ENCODE measurements at places on chromosomes 6 and 20.

- DNase-seq, result no peak
These were observed 756.1 kb upstream of the EPHA7 start for GRCh38 chr6:94175465-94175864.

GRCh38 chr6:41011673-41012072 is 27.3 kb downstream of the UNC5CL start:
- no peak for DNase-seq

DNA sequence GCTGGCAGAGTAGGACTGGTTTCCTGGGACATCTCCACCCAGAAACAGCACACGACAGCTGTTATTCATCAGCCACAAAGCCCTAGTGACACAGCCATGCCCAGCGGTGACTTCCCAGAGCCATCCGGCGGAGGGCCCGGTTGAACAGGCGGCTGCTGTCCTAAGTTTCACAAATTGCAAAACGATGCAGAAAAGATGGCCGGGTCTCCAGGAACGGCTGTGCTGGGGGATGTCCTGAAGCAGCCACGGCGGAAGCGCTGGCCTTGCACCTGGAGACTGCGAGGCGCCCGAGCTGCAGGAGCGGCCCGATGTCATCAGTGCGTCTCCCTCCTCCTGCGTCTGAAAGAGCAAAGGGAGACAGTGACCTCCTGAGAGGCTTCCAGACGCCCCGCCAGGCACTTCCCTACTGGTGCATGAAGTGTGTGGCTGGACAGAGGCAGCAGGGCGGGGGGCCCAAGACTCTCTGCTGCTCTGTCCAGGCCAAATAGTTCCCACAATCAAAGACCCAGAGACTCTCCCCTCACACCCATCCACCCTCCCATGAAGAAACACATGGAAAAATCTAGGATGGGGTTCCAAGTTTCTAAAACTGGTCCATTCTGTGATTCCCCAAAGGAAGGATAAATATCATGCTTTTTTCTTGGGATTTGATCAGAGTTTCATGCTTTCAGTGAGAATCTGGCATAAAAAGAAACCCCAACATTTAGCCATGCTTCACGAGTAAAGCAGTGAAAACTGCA is 44.0 kb downstream of the SSR1 start:
- DNase-seq, result no peak

GRCh38 chr6:51266604-51267003 is 447.9 kb downstream of the TFAP2B start:
- DNase-seq, result no peak

Measured in SK-MEL-5 (cell line).